ENCODE measurements at places on chromosomes 16 and 17.

GRCh38 chr17:50053654-50053960, 2.3 kb upstream of the ITGA3 start:
- DNase-seq, result no peak

DNA sequence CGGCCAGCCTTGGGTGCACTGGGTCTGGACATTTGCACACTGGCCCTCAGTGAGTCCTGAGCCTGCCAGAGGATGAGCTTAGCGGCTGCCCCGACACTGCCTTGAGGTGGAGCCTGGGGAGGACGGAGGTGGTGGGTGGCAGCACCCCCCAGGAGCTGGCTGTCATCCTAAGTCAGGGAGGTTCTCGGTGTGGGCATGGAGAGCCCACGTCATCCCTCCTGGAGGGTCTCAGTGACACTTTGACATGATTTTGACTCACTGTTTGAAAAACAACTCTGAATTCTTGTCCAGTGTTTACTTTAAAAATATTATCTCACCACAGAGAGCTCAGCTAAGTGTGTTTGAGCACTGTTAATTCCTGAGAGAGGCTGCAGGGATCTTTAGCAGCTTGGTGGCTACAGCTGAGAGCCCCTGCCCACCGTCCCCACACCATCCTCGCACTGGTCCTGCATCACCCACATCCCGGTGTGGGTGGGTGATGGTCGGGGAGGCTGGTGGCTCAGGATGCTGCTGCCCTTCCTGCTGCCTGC, 63.1 kb downstream of the BANP start:
- no peak for DNase-seq

DNA sequence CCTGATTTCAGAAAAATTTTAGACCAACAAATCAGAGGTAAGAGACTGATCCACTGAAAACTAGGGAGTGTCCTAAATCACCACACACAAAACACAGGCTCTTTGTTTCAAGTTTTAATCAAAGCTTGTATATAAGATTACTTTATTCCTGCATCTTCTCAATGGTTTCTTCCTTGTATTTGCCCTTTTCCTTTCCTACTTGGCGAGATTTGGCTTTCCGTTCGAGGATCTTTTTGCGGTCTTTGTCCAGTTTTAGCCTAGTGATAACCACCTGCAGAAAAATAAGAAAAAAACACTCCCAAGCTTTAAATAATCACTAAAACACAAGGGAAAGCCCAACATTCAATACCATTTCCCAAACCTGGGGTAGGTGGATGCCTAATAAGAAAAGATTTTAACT, 918 bp upstream of the KRABD2 start:
- DNase-seq, result no peak

- DNase-seq, result no peak
Measured at GRCh38 chr17:34622862-34623623, 43.7 kb downstream of the TMEM132E start.

- DNase-seq, result no peak
Measured at GRCh38 chr16:49649013-49649765, 206.7 kb downstream of the ZNF423 start.
